ENCODE measurements at places on chromosomes 2 and 18. TPM values are rescaled to one million over a fixed set of nuclear protein-coding genes. Genes with fewer than 3 reads are reported as not detected.

- H3K4me1 ChIP-seq = peaks cover 1% of the 10 kb centered on the region
- no peak for DNase-seq
- no peaks in the 10 kb centered on the region for H3K36me3 ChIP-seq
- H3K4me3 ChIP-seq = no peak overlapping the region
Measured at GRCh38 chr2:55088400-55088799, 38.1 kb upstream of the RTN4 start.

DNA sequence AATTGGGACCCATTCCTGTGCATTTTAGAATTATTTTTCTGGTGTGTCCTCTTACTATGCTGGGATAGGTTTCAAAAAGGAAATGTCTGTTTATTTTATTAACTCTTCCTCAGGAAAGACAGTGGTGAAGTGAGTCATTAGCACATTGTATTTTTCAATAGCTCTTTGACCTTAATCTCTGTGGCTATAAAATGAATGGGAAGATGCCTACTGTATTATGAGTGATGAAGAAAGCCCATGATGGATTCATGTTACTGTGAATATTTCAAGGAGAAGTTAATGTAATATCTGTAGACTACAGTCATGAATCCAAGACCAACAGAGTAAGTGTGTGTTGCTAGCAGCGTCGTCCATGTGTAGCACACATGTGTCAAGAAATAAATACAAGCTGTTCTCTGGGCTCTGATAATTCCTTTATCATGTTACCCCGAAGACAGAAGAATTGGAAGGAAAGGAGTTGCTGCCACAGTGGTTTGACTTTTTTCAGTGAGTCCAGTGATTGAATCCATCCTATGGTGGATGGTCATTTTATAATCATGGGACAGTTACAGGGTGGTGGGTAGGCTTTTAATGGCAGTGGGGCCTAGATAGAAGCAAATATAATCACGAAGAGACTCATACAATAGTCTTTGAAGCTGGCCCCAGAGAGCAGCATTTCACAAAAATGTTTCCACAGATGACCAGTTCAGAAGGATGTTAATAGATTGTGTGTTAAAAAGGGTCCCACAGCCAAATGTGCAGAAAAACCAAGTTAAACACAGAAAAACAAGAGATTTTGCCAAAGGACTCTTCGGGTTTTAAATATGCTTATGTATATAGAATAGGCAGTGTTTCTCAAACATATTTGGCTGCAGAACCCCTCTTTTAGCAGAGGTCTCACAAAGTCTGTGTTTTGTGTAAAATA is 239.7 kb upstream of the RASGRP3 start:
- H3K27me3 ChIP-seq = no peaks in the 10 kb centered on the region
- peaks cover 5% of the 10 kb centered on the region for H3K36me3 ChIP-seq
- H3K4me3 ChIP-seq = no peak overlapping the region

DNA sequence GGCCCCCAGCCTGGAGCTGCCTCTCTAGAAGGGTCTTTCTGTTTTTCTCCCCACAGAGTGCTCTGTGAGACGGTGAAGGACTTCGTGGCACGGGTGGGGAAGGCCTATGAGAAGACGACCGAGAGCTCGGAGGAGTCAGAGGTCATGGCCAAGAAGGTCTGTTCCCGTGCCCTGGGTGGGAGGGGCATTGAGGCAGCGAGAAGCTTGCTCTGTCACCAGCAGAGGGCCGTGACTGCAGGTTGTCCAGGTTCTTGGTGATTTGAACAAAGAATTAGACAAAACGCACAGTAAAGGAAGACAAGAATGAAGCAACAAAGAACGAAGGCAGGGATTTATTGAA is 93.9 kb downstream of the DGKD start:
- no peak overlapping the region for H3K4me3 ChIP-seq
- peak; percentile 69 for DNase-seq
- H3K27me3 ChIP-seq = no peaks in the 10 kb centered on the region
- H3K4me1 ChIP-seq = no peaks in the 10 kb centered on the region
- no peak overlapping the region for H3K27ac ChIP-seq

DNA sequence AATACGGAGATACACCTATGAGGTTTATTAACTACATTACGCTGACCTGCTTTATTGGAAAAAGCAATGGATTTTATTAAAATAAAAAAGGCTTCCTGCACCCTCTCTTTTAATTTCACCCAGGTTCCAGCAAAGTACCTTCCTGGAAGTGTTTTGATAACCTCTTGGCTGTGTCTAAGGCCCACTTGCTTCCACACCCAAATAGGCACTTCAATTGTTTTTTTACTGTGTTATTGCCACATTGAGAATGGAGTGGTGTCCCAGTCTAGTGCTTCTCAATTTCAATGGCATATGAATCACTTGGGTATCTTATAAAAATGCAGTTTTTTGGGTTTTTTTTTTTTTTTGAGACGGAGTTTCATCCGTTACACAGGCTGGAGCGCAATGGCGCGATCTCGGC is 47.6 kb downstream of the SF3B1 start:
- no peaks in the 10 kb centered on the region for H3K4me1 ChIP-seq
- peaks cover 13% of the 10 kb centered on the region for H3K36me3 ChIP-seq
- no peak overlapping the region for H3K27ac ChIP-seq
- H3K4me3 ChIP-seq = no peak overlapping the region
- DNase-seq = no peak

DNA sequence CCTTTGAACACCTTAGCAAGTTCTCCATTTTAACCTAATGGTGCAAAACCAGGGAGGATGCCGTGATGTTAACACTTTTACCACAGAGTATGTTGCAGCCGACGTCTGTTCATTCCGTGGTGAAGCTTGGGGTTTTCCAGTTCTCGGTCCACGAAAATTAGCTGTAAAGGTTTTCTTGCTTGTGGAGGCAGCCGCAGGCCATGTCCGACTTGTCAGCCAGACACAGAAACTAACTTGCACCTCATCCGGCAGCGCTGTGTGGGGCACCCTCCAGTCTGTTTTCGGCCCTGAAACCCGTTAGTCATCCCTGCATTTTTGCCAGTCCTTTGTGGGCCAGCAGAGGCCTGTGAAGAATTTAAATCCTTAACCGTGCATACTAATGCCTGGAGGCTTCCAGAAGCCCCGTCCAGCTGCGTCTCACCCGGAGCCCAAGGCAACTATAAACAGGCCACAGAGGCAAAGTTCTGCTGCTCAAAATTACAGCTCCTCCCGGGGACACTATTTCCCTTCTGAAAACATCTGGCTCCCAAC is 70.6 kb downstream of the SH3YL1 start:
- no peak overlapping the region for H3K4me3 ChIP-seq
- no peaks in the 10 kb centered on the region for H3K27me3 ChIP-seq
- no peak for DNase-seq

- H3K4me3 ChIP-seq = no peak overlapping the region
- no peaks in the 10 kb centered on the region for H3K27me3 ChIP-seq
- H3K36me3 ChIP-seq = no peaks in the 10 kb centered on the region
- no peak overlapping the region for H3K27ac ChIP-seq
- no peak for DNase-seq
- H3K4me1 ChIP-seq = no peaks in the 10 kb centered on the region
Measured at GRCh38 chr18:50320719-50321118, 33.2 kb upstream of the CXXC1 start.

DNA sequence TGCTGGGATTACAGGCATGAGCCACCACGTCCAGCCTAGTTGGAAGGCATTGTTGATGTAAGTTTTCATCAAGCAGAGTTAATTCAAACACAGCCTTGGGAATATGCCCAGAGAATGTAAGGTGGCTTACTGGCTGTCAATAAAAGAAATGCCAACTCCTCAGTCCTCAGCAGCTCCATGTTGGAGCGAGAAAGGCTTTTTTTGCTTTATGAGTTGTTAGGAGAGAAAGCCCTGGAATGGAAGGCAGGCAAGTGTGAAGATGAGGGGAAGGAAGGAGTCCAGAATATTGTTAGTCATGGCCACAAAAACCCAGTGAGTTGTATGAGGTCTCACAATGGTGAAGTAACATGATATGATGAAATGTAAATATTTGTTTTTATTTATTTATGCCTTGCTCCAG is 57.1 kb downstream of the MAP4K4 start:
- H3K4me1 ChIP-seq = peaks cover 63% of the 10 kb centered on the region
- peak; percentile 85 for DNase-seq
- H3K36me3 ChIP-seq = no peaks in the 10 kb centered on the region
- no peaks in the 10 kb centered on the region for H3K27me3 ChIP-seq

- no peak for DNase-seq
- no peak overlapping the region for H3K27ac ChIP-seq
- H3K4me1 ChIP-seq = peaks cover 19% of the 10 kb centered on the region
- no peak overlapping the region for H3K4me3 ChIP-seq
- no peaks in the 10 kb centered on the region for H3K36me3 ChIP-seq
Measured at GRCh38 chr18:12993439-12993838, 2.3 kb downstream of the CEP192 start.

DNA sequence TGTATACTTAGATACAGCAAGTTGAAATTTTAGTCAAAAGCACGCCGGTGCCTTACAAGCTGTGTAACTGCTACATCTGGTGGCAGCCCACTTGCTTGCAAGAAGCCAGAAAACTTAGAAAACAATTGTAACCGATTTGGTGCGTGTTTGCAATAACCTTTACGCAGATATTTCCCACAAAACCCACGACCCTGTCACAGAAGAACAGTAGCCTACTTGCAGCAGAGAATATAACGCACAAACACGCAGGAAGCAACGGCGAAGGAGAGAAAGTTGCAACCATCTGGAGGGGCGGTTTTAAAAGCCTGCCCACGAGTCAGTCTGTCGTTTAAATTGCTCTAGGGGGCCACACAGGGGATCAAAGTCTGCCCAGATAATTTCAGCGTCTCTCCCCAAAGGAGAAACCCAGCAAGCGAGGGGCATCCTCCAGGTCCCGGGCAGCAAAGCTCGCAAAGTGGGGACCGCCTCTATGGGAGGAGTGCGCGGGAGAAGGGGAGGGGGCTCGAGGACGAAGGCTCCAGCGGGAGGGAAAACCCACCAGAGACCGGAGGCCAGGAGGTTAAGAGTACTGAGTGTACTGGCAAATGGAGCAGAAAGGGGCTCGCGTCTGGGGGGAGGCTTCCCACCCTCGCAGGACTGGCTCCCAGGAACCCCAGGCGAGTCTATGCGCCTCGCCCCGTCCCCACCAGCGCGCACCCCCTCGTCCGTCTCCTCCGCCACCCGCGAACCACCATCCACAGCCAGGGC is 1.1 kb downstream of the TLK1 start:
- peak overlapping the region; percentile 78 for H3K27ac ChIP-seq
- peak; percentile 91 for DNase-seq
- no peaks in the 10 kb centered on the region for H3K27me3 ChIP-seq
- H3K4me1 ChIP-seq = peaks cover 12% of the 10 kb centered on the region

GRCh38 chr2:218259099-218259961 is 1.5 kb upstream of the GPBAR1 start:
- peak; percentile 95 for DNase-seq
- no peaks in the 10 kb centered on the region for H3K27me3 ChIP-seq
- H3K4me1 ChIP-seq = peaks cover 14% of the 10 kb centered on the region
- peaks cover 31% of the 10 kb centered on the region for H3K36me3 ChIP-seq
- no peak overlapping the region for H3K4me3 ChIP-seq

DNA sequence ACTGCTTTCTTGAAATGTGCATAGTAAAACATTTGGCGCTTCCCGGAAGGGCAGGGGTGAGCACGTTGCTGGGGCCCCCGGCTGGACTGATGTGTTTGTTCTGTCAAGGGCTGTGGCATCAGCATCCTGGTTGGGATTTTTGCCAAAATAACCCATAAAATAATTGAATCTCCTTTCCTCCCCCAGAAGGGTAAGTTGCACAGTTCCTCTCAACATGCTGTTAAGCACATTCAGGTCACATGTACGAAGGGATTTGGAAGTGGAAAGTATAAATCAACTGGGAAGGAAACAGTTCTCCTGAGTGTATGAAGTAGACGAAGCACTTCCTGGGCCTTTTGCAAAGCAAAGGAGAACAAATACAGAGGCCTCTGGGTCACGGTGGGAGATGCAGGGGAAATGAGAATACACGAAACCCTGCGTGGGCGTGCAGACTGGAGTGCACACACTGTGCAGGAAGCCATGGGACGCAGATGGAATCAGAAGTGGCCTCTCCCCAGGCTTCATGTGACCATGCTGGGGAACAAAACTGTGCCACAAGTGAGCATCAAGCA is 183.9 kb downstream of the LPIN1 start:
- H3K27me3 ChIP-seq = no peaks in the 10 kb centered on the region
- no peaks in the 10 kb centered on the region for H3K4me1 ChIP-seq
- H3K36me3 ChIP-seq = no peaks in the 10 kb centered on the region
- H3K4me3 ChIP-seq = no peak overlapping the region

DNA sequence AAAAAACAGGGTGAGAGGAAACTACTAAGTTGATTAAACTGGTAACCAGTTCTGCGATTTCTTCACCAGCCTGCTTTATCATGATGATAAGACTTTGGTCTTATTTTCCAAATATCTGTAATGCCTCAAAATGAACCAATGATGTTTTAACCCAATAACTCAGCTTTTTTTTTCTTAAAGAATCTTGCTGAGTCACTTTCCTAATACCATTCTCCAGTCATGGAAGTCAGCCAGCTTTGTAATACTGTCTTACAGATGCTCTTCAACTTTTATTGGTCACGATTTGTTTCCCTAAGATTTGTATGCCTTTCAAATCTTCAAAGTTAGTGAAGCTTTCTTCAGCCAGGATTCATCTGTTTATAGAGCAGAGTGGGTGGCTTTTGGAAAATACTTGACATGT is 47.7 kb upstream of the SMIM21 start:
- H3K36me3 ChIP-seq = no peaks in the 10 kb centered on the region
- no peak for DNase-seq
- peaks cover 16% of the 10 kb centered on the region for H3K4me1 ChIP-seq
- peak overlapping the region; percentile 32 for H3K27ac ChIP-seq

GRCh38 chr18:69689121-69689759 is 258.4 kb downstream of the CD226 start:
- H3K36me3 ChIP-seq = no peaks in the 10 kb centered on the region
- no peaks in the 10 kb centered on the region for H3K4me1 ChIP-seq
- no peaks in the 10 kb centered on the region for H3K27me3 ChIP-seq
- H3K4me3 ChIP-seq = no peak overlapping the region
- no peak for DNase-seq
- H3K27ac ChIP-seq = no peak overlapping the region

GRCh38 chr2:10347562-10347948 is 44.9 kb downstream of the HPCAL1 start:
- no peaks in the 10 kb centered on the region for H3K27me3 ChIP-seq
- H3K4me3 ChIP-seq = no peak overlapping the region
- H3K36me3 ChIP-seq = no peaks in the 10 kb centered on the region
- H3K4me1 ChIP-seq = peaks cover 9% of the 10 kb centered on the region
- DNase-seq = peak; percentile 14

The SLC9A2 gene
- total RNA-seq = under 0.01 TPM

The RNF152 gene
- total RNA-seq = 3.3 TPM

The DNAJC5G gene
- not detected for total RNA-seq

The IL1RL2 gene
- 1.2 TPM for total RNA-seq

The PLEK gene
- total RNA-seq = 0.36 TPM

The CARF gene
- 13.8 TPM for total RNA-seq

The VWA3B gene
- total RNA-seq = 0.59 TPM
